ENCODE measurements at places on chromosomes 5 and 9. TPM values are rescaled to one million over a fixed set of nuclear protein-coding genes. Genes with fewer than 3 reads are reported as not detected.
A peak's percentile ranks its signal among the peaks of the same experiment; 100 is the strongest.

Gene SEMA6A
- total RNA-seq: 49.6 TPM

DNA sequence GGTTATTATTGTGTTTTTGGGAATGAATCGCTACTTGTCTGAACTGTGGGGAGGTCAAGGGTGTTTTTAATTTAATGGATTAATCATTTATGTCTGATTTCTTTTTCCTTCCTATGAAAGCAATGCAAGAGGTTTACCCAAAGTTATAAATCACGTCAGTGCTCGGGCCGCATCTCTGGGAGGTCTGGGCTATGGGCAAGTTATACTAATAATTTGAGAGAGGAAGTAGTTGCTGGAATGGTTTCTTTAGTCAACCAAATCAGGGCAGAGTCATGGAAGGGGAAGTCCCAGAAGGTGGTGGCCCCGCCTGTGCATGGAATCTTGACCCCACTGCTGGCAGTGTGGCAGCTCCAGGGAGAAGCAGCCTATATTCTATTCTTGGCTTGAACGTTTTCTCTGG, 180.2 kb downstream of the HSPA4 start:
- DNase-seq: peak; percentile 26

- no peak for DNase-seq
Observed at GRCh38 chr9:82404196-82404870, 415.8 kb downstream of the SPATA31D1 start.

- DNase-seq: no peak
Observed at GRCh38 chr9:130933114-130934046, 5.7 kb downstream of the FIBCD1 start.

Gene DNAI1
- not detected for total RNA-seq

DNA sequence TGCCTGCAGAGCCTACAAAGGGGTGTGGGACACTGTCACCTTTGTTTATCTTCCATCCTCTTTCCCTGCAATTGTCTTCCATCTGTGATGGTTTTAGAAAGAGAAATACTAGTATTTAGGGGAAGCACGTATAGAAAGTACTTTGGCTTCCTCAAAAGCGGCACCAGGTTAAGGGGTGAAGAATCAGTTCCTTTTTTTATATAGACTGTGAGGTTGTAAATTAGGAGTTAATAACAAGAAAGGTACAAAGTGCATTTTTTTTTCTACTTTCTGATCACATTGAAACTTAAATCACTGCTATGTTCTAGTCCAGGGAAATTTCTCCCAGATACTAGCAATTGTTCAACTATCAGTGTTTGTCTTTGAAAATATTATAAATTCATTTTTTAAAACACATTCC, 219.3 kb downstream of the CEMIP2 start:
- DNase-seq: no peak
